NCI-H2081 treated with DMSO at 0.1 percent for 48 hours (cell line): ENCODE measurements at places on chromosomes 4 and X.

GRCh38 chr4:111986095-111986494 lies 159.2 kb upstream of the FAM241A start:
- no peak for DNase-seq

DNA sequence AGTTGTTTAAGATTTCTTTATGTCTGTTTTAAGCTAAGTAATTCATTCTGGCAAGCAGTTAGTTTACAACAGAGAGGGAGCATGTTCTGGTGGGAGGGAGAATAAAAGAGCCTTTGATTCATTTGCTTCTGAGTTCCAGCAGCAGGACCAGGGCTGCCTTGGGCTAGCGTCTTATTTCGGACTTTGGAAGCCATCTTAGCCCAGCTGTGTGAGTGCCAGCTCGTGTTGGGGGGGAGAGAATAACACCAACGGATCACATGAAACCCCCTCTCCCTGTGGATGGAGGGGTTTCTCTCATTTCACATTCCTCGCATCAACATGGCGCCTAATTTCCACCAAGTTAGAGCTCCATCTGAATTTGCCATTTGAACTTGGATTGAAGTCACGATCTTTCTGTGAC lies 7.4 kb downstream of the GAB1 start:
- DNase-seq = no peak

DNA sequence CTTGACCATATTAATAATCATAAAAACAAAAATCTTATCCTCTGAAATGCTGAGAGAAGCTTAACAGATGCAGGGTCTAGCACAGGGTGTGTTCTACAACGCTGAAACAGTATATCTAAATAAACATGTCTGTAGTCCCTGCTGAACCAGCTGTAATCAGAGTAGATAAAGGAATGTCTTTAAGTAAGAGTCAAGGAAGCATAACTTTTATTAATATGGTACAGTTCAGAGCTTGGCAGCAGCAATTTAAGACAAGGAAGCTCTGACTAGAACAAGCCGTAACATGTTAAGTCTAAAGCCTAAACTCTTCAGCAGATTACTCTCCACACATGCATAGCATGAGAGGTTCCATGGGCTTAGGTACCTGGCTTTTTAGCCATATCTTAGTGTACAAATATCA lies 36.1 kb downstream of the NFKB1 start:
- no peak for DNase-seq

- DNase-seq = no peak
Observed at GRCh38 chrX:149433451-149433850, 71.7 kb downstream of the IDS start.

DNA sequence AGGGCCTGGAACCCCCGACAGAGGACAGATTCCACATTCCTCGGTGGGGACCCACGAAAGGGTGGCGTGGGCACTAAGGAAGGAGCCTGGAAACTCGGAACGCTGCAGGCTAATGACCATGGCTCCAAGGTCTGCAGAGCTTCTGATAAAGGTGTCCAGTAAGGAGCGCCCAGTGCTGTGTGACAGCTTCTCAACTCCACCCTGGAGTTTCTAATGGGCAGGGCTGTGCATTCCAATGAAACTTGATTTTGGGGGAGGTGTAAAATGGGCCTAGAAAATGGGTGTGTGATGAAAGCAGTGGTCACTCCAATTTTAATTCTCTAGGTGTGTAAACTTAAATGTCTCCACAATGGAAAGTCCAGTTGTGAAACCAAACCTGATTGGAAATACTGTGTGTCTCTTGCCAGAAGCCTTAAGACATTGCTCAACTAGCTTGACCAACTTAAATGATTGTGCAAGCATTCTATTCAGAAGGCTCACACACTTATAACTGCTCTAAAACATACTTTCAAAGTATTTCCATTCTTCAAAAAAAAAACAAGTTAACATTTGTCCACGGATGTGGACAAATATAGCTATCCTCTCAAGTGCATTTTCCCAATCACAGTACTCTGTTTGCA lies 52.1 kb downstream of the XAGE2 start:
- DNase-seq = no peak

GRCh38 chr4:94621491-94622080 lies 136.2 kb upstream of the BMPR1B start:
- DNase-seq = no peak

DNA sequence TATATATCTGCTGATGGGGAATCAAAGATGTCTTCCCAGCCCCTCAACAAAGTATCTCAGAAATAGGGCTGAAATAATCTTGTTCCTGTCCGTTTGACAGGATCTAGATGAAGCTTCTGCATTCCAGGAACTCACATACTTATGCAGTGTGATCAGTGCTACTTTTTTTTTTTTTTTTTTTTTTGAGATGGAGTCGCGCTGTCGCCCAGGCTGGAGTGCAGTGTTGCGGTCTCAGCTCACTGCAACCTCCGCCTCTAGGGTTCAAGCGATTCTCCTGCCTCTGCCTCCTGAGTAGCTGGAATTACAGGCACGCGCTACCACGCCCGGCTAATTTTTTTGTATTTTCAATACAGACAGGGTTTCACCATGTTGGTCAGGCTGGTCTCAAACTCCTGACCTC lies 36.4 kb downstream of the DHX15 start:
- DNase-seq = no peak

- no peak for DNase-seq
Observed at GRCh38 chr4:184715526-184715925, 18.4 kb downstream of the CENPU start.

- no peak for DNase-seq
Observed at GRCh38 chrX:150696331-150696730, 3.1 kb downstream of the MTMR1 start.

DNA sequence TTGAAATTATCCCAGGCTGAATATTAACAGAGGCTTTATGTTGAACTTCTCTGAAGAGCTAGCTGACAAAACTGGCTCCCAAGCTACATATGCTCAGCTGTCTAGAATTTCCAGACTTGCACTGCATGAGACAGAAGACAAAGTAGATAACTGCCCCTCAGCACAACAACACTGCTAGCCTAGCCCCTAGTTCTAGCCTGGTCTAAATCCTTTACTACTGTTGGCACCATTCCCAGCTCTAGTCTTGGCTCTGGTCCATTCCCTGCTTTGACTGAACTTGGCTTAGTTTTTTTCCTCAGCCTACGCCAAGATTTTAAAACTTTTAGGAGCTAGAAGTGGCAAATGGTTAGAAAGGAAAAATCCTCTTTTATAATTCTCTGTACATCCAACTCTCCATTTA lies 7.6 kb upstream of the OPHN1 start:
- no peak for DNase-seq

DNA sequence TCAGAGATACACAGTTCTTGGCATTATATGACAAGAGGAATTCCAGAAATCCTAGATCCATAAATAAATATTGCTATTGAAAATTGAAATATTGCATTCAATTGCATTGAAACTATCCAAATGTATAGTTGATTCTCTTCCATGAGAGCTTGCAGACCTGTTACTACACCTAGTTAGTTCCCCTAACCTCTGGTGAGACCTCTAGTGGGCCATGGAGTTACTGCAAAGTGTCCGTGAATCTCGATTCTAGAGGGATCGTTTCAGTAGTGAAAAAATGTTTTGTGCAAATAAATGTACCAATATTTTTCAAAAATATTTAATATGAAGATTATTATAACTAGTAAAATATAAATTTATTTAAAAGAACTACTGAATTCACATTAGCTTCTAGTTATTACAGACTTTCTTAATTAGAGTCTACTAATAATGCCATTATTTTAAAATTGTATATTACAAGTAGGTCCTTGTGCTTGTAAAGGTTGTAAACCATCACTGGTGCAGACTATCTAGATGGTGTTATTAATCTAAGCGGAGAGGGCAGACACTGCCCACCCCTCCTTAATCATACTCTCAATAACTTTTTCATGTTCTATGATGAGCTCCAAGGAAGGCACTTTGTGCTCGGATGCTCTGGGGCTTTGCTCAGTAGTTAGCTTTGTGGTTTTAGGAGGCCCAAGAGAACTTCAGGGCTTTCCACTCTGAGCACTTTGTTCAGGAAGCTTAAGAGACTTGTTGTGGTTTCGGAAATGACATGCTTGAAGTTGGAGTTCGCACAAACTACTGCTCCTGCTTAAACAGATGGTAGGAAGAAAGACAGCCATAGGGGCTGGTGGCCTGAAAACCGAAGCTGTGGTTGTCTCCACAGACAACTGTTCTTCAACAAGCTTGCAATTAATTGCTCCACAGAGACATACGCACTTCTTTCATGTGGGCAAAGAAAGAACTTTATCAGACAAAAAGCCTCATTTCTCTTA lies 42.8 kb downstream of the IL21 start:
- no peak for DNase-seq

DNA sequence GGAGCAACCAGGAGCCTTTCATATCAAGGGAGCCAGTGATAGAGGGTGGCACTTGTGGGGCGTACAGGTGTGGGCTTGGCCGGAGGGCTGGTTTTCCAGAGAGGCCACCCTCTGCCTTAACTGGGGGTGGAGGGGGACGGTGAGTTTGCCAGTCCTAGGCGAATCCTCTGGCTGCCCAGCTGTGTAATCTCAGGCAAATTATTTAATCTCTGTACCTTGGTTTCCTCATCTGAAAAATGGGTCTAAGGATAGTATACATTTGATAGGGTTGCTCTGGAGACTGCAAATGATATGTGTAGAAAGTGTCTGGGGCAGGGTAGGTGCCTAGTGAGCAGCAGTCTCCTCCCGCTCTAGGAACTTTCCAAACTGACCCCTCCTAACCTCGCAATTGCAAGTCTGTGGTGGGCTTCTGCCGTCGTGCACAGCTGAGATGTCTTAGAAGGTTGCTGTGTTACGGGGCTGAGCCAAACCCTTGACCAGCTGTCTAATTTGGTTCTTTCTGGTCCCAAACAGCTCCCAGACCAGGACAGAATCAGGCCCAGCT lies 3.8 kb upstream of the CXCR3 start:
- no peak for DNase-seq

GRCh38 chr4:158613046-158613445 lies 58.6 kb downstream of the C4orf46 start:
- no peak for DNase-seq

- no peak for DNase-seq
Observed at GRCh38 chr4:102438396-102439235, 62.5 kb upstream of the NFKB1 start.

- DNase-seq = no peak
Observed at GRCh38 chr4:183202523-183202922, 103.5 kb downstream of the WWC2 start.

DNA sequence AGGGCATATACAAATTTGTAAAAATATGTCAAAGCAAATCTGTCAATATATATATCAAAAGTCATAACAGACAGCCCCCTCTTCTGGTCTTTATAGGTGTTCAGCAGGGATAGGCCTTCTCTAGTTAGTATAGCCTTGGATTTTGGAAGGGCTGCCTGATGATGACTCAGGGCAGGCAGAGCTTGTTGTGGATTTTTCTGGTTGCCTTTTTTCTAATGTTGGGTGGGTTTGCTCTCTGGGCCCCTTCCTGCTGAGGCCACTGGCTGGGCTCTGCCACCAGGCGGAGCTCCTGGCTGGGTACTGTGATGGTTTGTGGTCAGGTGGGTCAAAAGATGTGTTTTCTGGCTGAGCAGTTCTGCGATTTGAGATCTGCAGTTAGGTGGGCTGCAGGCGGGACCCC lies 294.2 kb downstream of the GRIA2 start:
- no peak for DNase-seq

DNA sequence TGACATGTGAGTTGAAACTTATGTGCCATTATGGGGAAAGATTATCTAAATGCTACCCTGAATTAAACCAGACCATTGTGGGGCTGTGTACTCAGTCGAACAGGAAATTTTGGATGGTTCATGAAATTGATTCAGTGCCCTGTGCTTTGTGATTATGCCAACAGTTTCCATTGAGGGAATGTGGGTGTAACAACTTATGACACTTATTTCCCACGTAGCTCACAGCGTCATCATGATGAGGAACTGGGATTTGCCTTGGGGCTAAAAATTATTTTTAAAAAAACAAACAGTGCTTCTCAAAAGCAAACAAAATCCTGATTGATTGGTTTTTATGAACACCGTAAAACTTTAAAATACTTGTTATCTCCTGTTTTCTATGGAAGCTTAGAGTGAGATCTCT lies 8.3 kb upstream of the CLTRN start:
- no peak for DNase-seq

- peak; percentile 19 for DNase-seq
Observed at GRCh38 chrX:70262952-70263567, 3.1 kb upstream of the P2RY4 start.

DNA sequence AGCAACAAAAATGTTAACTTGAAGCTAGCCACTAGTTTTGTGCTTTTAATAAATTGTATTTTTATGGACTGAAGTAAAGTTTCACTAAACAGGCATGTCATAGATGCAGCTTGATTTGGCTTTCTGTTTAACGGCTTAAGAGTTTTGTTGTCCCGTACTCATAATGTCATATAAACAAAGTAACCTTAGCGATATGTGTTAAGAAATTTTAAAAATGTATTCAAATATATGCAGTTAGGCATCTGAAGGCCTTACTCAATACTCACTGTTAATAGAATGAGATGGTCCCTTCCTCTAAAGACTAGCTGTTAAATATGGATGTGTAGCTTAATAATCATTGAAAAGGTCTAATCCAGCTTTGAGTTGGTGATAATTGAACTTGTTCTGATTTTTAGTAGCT lies 1.0 kb upstream of the SCLT1 start:
- DNase-seq = no peak

DNA sequence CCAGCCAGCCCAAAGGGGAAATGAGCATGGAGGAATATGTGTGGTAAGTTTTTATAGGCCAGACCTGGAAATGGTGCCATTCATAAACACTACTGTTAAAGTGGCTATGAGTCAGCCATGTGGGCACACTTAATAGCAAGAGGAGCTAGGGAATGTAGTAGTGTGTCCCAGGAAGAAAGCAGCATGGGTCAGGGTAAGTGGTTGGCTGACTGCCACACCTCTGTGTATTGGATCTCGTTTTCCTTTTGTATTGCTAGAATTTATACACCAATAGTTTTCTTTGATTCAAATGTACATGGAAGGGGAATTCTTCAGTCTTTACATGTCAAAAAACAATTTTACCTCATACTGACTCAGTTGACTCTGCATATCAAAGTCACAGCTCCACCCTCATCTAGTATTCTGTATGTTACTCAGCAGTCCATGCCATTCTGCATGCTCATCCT lies 22.9 kb upstream of the SGMS2 start:
- DNase-seq = no peak

- DNase-seq = no peak
Observed at GRCh38 chr4:150584111-150584915, 2.4 kb downstream of the MAB21L2 start.

DNA sequence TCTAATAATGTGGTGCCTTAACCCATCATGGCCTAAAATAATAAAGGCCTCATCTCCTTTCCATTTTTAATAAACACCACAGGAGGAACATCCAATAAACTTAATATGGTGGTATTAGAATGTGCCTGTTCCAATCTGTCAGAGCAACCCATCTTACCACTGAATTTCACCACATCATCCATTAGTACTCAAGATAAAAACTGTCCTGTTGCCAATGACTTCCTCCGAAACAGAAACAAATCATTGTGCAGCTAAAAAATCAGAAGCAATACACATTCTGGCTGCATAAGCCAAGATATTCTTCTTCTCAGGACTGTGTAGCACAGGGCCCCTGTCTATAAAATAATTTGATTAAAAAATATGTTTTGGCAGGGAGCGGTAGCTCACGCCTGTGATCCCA lies 18.5 kb downstream of the TLR10 start:
- no peak for DNase-seq
